ENCODE measurements at places on chromosomes 2 and 18.

DNA sequence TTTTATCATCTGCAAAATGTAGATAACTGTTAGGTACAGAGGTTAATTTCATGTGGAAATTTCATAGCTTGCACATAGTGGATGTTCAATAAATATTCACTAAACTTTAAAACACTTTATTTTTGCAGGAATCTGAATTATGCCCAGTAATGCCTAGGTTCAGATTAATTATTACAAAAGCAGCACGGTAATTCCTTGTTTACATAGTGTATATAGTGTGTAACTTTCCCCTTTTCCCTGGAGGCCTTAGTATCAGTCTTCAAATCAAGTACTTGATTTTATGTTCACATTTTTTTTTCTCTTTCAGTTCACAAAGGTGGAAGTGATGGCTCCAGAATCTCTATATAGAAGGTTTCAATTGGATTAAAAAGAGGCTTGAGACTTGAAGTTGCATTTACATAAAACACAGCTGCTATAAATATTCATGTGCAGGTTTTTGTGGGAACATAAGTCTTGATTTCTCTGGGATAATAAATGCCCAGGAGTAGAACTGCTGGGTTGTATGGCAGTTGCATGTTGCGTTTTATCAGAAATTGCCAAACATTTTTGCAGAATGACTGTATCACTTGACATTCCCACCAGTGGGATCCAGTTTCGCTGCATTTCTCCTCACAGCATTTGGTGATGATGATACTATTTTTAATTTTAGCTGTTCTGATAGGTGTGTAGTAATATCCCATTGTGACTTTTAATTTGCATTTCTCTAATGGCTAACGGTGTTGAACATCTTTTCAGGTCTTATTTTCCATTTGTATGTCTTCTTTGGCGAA, 27.6 kb upstream of the LGALSL start:
- DNase-seq = no peak

- DNase-seq = no peak
Measured at GRCh38 chr2:149094217-149095015, 55.9 kb downstream of the LYPD6B start.

GRCh38 chr2:10863837-10864236, 47.9 kb upstream of the KCNF1 start:
- no peak for DNase-seq

DNA sequence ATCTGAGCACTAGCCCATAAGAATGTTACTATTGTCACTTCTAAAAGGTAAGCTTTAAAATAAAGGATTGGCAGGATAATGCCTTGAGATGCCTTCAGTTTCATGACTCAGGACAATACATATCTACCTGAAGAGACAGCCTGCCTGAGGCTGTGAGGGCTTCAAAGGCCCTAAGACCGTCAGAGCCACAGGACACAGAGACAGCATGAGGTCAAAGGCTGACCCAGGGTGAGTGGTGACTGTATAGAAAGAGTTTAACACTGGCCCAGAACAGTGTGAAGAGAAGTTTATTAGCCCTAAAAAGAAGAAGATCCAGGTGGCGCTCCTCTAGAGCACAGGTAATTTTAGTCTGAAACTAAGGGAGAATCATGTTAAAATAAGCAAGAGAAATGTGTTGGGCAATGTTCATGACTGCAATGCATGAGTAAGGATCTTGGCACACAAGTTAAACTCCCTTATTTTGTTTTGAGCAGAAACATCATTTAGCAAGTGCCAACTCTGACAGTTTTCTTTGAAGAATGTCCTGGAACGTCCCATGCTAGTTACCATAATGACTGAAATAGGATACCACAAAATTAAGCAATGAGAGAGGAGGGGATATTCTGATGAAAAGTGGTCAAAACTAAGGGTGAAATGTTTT, 78.1 kb upstream of the FAM110C start:
- no peak for DNase-seq

GRCh38 chr2:108253106-108253505, 13.3 kb downstream of the SULT1C3 start:
- DNase-seq = no peak

DNA sequence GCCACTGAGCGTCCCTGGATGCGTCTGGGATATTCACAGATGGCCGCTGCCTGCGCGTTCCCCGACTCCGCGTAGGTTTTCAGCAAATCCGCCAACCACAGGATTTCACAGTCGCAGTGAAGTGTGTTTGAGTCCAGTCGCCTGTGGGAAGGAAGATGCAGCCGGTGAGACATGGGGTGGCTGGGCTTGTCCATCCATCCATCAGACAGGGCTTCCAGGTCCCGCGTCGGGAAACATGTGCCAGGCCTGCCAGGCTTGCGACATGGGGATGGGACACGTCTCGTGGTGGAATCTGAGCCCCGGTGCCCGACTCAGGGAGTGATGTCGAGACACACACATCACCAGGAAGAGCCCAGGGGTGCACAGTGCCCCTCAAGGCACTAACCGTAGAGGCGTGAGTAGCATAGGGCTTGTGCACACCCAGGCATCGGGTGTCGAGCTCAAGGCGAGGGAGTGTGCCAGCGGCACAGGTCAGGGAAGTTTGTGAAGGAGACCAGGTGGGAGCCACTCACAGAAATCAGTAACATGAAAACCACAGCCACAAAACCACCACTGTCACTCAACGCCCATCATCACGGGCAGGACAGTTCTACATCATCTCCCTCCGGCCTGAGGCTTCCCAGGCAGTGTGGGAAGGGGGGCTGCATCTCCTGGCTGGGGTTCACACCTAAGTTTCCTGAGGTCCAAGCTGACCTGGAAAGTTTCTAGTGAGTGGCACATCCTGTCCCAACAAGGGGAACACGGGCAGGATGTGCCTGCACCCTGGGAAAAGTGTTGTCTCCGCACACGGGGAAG, 63.9 kb downstream of the PXDN start:
- no peak for DNase-seq

DNA sequence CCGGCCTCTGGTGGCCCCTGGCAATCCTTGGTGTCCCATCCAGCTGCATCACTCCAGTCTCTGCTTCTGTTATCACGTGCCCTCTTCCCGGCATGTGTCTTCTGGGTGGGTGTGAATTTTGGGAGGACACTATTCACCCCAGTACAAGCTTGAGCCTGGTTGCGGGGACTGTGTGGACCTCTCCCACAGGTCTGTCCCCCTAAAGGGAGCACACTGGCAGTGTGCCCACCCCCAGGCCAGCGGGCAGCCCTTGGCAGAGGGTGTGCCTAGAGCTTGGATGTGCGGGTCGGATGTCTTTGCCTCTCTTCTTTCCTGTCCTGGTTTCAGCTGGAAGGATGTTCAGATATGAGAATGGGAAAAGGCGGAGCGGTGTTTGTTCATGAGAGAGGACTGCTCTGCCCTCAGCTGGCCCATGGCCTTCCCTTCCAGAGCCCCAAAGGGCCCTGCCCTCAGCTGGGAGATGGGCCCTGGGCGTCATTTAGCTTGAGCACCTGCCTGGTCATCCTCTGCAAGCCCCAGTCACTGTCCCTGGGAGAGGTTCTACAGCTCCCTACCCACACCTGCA, 73.2 kb downstream of the AGAP1 start:
- no peak for DNase-seq

DNA sequence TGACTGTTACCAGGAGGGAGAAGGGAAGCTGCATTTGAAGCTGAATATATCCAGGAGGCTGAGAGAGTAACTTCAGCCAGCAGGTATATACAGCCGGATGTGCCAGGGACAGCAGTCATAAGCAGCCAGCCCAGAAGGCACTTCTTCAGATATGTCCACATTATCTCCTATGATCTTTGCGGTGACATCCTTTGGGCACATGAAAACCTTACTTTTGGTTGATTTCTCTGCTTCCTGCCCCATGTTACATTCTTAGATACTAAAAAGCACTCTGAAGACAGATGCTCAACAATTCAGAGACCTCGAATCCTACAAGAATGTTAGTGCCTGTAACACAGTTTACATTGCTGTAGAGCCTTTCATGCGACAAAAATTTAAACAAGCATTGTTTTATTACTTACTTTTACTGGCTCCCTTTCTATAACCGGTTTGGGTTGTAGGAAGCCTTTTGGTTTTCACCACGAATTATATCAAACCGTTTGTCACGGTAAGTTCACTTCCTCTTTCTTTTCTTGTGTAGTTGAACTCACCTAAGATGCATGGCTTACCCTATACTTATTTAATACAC, 50.3 kb upstream of the TLK1 start:
- peak; percentile 3 for DNase-seq

- no peak for DNase-seq
Measured at GRCh38 chr2:149832324-149832723, 244.7 kb upstream of the MMADHC start.

- no peak for DNase-seq
Measured at GRCh38 chr18:23967321-23968089, 47.0 kb upstream of the TTC39C start.

DNA sequence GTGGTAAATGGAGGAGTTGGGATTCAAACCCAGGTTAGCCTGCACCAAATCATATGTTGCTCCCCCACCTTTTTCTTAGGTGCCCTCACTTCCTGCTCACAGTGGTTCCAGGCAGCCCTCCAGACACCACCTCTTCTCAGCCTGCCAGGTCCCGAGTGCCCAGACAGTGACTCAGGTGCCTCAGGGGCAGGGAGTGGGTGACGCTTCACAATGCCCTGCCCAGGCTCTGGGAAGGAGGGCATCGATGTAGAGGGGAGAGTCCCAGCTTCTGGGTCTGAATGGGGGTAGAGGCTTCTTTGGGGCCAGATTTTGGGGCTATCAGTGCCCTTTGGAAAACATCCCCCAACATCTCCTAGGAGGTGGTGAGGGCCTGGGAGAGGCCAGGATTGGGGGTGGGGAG, 5.2 kb upstream of the DNAJB2 start:
- DNase-seq = no peak

GRCh38 chr2:205800224-205800623, 117.9 kb downstream of the NRP2 start:
- no peak for DNase-seq

GRCh38 chr2:101474731-101475384, at the start of gene RFX8:
Gene RFX8 (minus strand): TSS chr2:101475112. CDS start chr2:101466848, 8,264 bp downstream.
- peak; percentile 53 for DNase-seq

GRCh38 chr18:46711444-46711863, 45.4 kb downstream of the ST8SIA5 start:
- no peak for DNase-seq

- DNase-seq = no peak
Measured at GRCh38 chr2:45119855-45120254, 110.6 kb upstream of the SIX2 start.

- peak; percentile 4 for DNase-seq
Measured at GRCh38 chr18:63365876-63366212, 1.2 kb downstream of the KDSR start.

DNA sequence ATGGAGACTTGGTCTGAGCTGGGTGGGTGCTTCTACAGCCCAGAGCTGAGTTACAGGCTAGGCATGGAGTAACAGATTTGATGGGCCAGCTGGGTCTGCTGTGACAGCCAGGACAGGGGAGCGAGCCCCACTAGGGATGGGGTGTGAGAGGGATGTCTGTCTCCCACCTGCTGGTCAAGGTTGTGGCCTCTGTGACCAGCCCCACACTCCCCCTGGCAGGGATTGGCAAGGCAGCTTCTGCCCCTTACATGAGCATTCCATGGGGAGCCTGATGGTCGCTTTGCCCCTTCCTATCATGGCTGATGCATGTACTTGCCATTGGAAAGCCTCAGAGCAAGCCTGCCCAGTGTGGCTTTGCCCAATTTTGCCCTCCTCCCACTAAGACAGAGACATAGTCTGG, 162.0 kb upstream of the FIGN start:
- DNase-seq = no peak

GRCh38 chr2:215835657-215836056, 177.7 kb downstream of the MREG start:
- no peak for DNase-seq

GRCh38 chr2:55403256-55403998, 16.2 kb downstream of the CCDC88A start:
- no peak for DNase-seq

- no peak for DNase-seq
Measured at GRCh38 chr2:2291500-2292260, 39.4 kb downstream of the MYT1L start.

- DNase-seq = no peak
Measured at GRCh38 chr2:118046634-118047210, 32.9 kb upstream of the CCDC93 start.

- DNase-seq = no peak
Measured at GRCh38 chr2:230218421-230218820, 1.4 kb downstream of the SP110 start.

DNA sequence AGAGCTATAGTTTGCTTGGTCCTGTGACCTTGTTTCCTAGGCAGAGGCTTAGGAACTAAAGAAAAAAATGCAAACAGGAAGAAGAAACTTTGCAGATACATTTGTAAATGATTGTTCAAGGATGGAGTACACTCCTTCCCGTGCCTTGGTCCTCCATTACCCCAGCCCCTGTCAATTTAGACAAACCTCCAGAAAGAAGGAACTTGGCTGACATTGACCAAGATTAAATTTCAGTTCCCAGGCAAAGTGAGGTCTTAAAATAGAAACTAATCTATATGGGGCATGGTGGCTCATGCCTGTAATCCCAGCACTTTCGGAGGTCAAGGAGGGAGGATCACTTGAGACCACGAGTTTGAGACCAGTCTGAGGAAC, 179.9 kb upstream of the FN1 start:
- no peak for DNase-seq

DNA sequence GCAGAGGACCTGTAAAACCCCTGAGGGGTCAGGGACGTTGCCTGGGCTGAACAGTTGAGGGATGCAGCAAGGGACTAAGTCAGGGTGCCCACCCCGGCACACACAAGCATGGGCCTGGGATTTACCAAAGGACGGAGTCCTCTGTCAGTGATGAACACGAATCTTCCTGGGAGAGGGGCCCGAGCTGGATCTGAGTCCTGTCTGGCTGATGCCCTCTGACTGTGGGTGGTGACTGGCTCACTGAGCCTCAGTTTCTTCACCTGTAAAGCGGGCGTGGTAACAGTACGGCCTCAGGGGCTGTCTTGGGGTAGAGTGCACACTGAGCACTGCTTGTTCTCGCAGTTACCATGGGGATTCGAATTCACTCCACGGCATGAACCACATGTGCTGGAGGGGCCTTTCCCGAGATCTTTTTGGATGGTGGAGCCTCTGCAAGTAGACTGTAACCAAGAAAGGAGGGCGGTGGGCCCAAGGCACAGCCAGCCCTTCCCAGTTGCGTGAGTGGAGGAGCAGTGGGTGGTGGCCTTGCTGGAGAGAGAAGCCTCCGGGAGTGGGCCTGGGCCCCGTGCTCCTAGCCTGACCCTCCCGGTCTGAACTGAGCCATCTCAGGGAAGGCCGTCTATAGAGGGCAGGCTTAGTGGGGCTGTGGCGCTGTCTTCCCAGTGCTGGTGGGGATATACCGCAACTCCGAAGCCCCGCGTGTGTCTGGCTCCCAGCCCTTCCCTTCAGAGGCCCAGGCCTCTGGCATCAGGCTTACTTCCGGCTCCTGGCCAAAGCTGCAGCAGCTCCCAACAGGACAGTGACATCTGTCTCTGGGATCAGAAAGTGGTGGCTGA, 130.8 kb upstream of the HS6ST1 start:
- no peak for DNase-seq

DNA sequence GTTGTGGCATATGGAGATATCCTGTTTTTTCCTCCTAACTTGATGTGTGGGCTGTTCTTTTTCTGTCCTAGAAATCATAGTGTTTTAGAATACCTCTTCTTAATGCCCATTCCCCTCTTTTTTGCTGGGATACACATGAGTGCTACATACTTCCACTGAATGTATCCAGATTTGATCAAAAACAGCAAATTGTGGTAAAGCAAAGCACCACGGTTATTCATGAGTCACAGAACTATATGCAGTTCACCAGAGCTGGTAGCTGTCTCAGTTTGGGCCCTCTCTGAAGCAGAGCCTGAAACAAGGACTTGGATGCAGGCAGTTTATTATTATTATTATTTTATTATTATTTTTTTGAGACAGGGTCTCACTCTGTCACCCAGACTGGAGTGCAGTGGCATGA, 69.9 kb upstream of the CTLA4 start:
- no peak for DNase-seq
